HuH-7.5 (cell line): ENCODE measurements at places on chromosomes 4 and X.

- no peak for DNase-seq
These were observed 152.7 kb upstream of the FAM241A start for GRCh38 chr4:111992351-111993168.

DNA sequence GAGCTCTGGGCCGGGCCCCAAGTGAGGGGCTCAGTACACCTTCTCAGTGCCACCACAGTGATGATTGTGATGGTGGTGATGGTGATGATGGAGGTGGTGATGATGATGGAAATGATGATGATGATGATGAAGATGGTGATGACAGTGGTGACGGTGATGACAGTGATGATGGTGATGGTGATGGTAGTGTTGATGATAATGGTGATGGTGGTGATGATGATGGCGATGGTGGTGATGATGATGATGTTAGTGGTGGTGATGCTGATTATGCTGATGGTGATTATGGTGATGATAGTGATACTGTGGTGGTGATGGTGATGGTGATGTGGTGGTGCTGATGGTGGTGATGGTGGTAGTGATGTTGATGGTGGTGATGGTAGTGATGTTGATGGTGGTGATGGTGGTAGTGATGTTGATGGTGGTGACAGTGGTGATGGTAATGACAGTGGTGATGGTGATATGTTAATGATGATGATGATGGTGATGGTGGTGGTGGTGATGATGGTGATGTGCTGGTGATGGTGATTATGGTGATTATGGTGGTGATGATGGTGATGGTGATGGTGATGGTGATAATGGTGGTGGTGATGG lies 29.9 kb downstream of the HMX1 start:
- DNase-seq: no peak

GRCh38 chrX:149830192-149830873 lies 48.6 kb downstream of the MAGEA9 start:
- no peak for DNase-seq

DNA sequence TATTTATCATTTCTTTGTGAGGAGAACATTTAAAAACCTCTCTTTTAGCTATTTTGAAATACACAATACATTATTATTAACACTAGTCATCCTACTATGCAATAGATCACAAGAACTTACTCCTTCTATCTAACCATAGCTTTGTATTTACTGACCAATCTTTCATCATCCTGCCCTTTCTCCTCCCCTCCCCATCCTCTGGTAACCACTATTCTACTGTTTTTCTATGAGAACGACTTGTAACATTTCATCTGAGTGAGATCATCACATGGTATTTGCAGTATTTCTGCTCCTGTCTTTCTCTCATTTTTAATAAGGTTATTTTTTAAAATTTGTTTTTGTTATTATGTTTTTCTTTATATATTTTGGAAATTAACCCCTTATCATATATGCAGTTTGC lies 331.8 kb downstream of the TEX13C start:
- DNase-seq: no peak

DNA sequence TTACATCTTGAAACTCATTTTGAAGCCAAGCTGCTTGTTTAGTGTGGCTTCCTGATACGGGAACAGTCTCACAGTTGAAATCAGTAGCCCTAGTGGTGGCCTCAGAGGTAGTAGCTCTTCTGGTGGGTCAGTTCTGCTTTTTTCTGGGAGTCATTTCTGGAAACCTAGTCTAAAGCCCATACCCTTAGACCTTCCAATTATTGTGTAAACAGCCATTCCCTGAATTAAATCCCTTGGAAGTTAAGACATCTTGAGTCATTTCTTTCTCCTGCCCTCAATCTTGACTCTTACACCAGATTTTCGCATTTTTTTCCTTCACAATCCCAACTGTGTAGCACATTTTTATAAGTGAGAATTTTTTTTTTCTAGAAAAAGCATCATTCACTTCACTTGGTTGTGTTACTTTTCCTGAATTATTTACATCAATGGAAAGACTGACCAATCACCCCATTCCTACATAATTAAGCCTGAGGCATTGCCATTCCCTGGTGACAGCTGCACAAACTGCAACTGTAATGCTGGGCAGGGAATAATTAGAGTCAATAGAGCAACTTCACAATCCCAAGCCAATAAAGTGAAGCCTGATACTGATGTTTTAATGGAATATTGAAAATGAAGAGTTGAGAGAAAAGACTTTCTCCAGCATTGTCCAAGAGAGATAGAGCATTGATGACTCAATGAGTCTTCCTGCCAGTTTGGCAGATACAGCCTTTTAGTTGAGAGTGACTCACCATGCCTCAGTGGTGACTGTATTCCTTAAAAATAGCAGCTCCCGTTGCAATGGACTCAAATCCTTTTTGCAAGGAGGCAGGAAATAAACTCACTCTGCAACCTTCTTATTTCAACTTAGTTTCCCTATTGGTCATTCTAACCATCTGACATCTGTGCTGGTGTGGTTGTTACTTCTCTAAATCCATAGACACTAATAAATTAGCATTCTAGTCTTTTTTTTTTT lies 13.0 kb upstream of the SEPSECS start:
- no peak for DNase-seq

- no peak for DNase-seq
These were observed 3.0 kb upstream of the ZFP92 start for GRCh38 chrX:153408221-153408721.

GRCh38 chr4:48436318-48436717 lies 46.8 kb upstream of the SLC10A4 start:
- DNase-seq: no peak

DNA sequence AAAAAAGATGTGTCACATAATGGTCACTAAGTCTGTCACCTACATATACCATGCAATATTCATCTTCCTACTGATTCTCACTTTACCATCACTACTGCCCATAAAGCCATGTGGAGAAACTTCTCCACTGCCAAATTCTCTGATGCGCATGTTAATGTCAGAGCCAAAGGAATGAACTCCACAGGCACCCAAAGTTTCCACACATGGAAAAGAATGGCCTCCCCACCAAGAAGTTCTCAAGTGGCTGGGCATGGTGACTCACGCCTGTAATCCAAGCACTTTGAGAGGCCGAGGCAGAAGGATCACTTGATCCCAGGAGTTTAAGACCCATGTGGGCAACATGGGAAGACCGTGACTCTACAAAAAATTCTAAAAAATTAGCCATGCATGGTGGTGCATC lies 43.8 kb upstream of the UGDH start:
- no peak for DNase-seq

DNA sequence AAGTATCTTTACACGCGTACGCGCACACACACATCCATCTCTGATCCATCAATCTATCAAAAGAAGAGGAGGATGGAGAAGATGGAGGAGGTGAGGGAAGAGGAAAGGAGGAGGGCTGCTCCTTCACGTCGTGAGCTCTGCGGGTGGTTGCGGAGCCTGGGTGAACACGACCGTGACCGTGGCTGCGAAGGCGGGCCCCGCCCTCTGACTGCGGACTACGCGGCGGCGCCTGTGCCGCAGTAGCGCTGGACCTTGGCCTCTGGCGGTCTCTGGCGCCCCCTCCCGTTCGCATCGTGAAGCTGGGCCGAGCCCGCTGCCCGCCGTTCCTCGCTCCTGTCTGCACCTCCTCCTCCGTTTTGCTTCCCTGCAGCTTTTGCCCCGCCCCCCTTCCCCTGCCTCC lies 37.7 kb upstream of the ARAF start:
- DNase-seq: peak; percentile 41

GRCh38 chr4:3676907-3677747 lies 89.1 kb upstream of the ADRA2C start:
- DNase-seq: no peak

GRCh38 chrX:149274516-149275105 lies 230.5 kb downstream of the IDS start:
- DNase-seq: no peak

GRCh38 chr4:134126955-134127354 lies 74.6 kb downstream of the PABPC4L start:
- DNase-seq: no peak

GRCh38 chr4:4721636-4722035 lies 137.8 kb upstream of the MSX1 start:
- no peak for DNase-seq

DNA sequence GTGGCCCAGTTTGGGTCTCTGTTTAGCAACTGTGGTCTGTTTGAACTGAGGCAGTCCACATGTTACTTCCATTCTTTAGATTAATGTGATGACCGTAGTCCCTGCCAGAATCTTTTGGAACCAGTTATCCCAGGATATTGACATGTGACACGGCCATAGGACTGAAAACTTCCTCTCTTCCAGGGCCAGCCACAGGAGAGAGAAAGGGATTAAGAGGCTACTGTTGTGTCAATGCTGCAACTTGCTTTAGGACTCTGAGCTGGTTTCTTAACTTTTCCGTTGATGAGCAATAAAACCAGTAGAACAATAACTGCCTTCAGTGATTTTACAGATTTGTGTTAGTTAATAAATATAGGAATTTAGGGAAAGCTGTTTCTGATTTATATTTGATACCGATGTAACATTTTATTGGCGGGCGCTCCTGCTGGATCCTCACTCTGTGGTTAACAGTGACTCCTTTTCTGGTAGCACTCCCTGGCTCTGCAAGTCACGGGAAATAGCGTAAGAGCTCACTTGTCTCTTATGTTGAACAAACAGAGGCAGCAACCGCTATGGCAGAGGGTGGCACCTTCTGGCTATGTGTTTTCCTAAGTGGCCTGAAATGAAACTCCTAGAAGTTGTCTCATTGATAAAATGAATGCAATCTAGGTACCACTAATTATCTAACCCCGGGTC lies 2.5 kb downstream of the TENM3 start:
- DNase-seq: no peak

DNA sequence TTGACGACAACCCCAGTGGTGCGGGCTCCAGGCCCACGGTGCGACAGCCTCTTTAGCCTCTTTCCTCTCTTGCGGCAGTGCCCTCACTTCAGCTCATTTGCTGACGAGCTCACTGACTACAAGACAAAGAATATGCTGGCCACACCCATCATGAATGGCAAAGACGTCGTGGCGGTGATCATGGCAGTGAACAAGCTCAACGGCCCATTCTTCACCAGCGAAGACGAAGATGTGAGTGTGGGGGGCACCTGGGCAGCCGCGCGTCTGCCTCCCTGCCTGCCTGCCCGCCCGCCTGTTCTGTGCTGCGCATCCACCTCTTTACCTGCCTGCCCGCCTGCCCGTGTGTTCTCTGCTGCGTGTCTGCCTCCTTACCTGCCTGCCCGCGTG lies 9.2 kb downstream of the PDE6B start:
- no peak for DNase-seq

- DNase-seq: no peak
These were observed 55.0 kb downstream of the PRPS1 start for GRCh38 chrX:107683124-107683895.

DNA sequence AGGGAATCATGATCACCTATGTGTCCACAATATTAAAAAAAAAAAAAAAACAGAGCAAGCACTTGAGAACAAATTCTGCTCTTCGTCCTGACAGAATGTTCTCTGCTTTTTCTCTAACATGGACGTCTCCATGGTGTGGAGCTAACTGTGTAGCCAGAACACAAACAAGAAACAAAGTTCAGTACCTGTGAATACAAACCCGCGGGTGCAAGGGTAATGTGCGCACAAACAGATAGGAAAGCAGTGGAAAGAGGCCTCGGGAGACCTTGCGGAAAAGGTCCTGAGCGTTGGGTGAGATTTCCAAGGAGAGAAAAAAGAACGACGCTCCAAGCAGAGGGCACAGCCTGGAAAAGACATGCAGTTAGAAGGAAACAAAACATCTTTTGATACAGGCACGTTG lies 92.0 kb upstream of the TBL1X start:
- DNase-seq: no peak

DNA sequence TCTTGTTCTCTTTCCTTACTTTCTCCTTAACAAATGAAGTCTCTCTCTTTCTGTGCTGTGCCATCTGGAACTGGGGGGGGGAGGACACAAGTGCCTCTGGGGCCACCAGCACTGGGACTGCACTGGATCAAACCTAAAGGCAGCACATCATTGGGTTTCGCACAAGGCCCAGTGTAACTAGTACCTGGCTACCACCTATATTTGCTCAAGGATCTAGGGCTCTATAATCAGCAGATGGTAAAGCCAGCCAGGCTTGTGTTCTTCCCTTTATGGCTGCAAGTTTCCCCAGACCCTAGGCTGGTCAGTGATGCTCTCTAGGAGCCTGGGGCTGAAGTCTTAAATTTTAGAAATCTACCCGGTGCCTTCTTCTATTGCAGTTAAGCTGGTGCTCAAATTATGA lies 40.1 kb downstream of the RTL3 start:
- DNase-seq: no peak

DNA sequence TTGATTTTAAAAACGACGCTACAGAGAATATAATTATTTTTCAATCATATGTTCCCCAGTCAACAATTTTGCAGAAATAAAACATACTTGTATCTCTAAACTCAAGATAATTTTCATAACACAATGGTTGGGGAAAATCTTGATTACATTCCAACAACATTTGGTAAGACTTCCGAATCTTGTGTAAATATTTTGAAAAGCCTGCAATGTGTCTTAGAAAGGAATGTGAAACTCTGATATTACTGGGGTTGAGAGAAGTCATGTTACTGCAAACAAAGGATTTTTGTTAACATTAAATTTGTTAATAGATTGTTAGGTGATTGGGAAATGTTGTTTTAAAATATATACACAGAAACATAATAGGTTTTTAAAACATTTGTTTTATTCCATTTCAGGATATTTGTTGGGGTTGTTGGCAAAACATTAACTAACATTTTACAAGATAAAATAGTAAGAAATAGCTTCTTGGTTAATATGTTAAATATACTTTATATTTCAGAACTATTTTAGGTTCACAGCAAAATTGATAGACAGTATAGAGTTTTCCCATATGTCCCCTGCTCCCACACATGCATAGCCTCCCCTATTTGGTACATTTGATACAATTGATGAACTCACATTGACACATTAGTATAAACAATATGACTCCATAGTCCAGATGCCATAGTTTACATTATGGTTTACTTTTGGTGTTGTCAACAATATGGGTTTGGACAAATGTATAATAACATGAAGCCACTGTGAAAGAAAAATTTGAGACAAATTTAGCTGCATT lies 218.6 kb upstream of the FAM47A start:
- no peak for DNase-seq

DNA sequence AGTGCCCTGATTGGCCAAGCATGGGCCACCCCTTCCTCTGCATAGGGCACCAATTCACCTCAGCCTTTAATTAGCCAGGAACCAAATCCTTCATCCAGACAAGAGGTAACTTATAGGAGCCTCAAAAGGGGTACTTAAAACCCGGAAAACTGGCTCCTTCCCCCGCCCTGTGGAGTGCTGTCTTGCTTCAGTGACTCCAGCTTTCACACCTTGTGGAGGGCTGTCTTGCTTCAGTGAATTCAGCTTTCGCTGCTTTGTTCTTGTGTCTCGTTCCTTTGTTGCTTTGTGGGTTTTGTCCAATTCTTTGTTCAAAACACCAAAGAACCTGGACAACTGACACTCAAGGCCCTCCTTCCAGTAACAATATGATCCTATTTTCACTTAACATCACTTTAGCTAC lies 82.2 kb upstream of the FRG1 start:
- no peak for DNase-seq
